Stimulated activated CD4-positive, alpha-beta T cell treated with anti-CD3 and anti-CD28 coated beads, Interleukin-1b, Interleukin-23, amount 100 ng/mL, for 1 hour (primary cell): ENCODE measurements at places on chromosomes 16 and 17.

GRCh38 chr17:66543526-66543925, 241.1 kb downstream of the PRKCA start:
- DNase-seq: no peak

DNA sequence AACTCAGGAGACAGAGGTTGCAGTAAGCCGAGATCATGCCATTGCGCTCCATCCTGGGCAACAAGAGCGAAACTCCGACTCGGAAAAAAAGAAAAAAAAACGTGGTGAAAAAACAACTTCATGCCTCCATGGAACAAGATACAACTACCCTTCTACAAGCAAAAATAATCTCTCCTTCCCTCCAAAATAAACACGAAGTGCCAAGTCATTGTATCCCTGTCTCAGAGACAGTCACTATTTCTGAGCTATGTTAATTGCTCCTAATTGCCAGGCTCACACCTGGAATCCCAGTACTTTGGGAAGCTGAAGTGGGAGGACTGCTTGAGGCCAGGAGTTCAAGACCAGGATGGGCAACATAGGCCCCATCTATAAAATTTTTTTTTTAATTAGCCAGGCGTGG, 19.0 kb upstream of the SLC16A5 start:
- no peak for DNase-seq

DNA sequence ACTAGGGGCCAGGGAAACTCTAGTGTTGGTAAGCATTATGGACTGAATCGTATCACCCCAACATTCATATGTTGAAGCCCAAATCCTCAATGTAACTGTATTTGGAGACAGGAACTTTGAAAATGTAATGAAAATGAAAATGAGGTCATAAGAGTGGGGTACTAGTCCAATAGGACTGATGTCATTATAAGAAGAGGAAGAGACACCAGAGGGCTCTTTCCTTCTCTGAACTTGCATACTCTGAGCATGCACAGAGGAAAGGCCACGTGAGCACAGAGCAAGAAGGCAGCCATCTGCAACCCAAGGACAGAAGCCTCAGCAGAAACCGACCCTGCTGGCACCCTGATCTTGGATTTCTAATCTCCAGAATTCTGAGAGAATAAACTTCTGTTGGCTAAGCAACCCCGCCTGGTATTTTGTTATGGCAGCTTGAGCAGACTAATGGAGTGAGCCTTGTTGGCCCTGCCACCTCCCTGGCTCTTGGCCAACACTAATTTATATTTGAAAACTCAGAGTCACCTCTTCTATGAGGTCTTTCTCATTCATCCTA, 273.4 kb downstream of the NTN1 start:
- no peak for DNase-seq

GRCh38 chr17:63395075-63395805, 50.9 kb downstream of the CYB561 start:
- no peak for DNase-seq

GRCh38 chr17:33363475-33363874, 70.4 kb upstream of the ASIC2 start:
- no peak for DNase-seq

- DNase-seq: no peak
Observed at GRCh38 chr17:75535119-75535537, 9.6 kb downstream of the LLGL2 start.

- DNase-seq: no peak
Observed at GRCh38 chr16:67149276-67150046, 1.3 kb downstream of the B3GNT9 start.

- DNase-seq: no peak
Observed at GRCh38 chr16:51470492-51470891, 319.4 kb upstream of the SALL1 start.

DNA sequence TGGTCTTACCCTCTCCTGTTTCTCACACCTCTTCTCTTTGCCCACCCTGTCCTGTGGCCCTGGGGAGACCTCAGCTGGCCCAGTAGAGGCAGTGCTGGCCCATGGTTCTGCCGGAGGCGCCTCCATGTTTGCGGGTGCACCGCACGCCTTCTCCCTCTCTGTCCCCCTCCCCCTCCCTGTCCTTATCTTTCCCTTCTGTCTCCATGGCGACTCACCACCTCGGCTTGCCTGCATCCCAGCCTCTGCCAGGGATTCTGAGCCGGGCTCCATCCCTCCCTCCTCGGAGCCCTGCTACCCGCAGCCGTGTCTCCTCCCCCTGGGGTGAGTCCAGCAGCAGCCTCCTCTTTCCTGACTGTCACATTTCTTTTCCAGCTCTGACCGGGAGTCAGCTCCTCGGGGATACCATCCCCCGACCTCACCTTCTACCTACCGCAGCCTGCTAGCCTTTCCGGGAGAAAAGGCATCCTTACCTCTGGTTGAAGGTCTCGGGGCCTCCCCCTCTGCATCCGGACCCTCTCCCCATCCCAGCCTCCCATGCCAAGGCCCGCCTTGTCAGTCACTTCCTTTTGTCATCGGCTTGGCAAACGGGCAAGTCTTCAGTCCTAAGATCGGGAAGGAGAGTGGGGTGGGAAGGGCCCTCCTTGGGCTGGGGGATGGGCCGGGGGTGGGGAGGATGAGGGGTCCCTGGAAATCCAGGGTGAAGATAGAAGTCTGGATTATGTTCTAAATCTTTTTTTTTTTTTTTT, at the start of gene RNF112:
RNF112 (plus strand) TSS at position 358 of the 746 bp plus-strand sequence; CDS start at position 535, 177 bp downstream.
- no peak for DNase-seq

GRCh38 chr16:85724936-85725335, 26.0 kb downstream of the C16orf74 start:
- DNase-seq: no peak

DNA sequence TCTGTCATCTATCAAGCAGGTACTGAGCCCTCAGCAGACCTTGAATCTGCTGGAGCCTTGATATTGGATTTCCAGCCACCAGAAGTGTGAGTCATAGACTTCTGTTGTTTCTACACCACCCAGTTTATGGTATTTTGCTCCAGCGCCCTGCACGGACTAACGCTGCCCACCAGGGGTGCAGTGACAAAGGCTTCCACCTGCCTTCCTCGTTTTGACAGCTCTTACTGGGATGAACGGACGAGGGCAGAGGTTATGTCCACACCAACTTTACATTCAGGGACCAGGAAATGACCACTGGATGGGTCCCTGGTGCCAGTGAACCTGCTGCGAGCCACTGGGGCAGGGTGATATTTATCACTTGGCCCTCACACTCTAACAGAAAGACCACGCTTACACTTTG, 66.6 kb upstream of the CBX4 start:
- DNase-seq: no peak

GRCh38 chr17:56913353-56913866, 439 bp downstream of the TRIM25 start:
- DNase-seq: no peak

DNA sequence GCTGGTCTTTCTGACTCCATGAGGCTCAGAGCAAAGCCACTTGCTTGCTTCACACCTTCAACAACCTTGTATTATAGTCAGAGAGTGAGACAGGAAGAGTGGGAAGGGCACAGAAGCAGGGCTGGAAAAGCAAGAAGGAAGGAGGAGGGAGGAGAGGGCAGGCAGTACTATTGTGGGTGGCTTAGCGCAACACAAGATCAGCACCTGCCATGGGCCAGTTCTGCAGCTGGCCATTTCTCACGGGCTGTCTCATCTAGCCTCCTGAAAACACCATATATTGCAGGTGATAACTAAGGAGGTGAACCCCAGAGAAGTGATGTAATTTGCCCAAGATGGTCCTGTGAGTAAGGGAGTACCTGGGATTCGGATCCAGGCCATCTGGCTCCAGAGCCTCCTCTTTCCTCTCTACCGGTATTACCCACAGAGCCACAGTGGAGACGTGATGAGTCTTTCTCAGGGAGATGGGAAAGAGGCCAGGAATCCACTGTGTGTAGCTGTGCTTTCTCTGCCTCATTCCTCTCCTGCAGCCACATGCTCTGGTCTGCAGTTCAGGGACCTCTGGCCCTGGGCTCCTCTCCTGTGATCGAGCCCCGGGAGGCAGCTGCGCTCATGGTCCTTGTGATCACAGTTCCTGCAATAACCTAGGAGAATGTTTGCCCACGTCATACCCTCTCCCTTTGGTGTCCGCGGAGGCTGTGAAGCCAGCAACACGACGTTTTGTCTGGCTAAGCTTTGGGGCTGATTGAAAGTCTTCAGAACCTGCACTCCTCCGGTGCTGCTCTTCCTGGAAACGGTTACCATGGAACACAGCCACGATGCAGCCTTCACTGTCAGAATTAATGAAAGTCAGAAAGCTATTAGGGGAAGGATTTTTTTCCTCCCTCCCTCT, 178.1 kb upstream of the CCL2 start:
- DNase-seq: no peak

DNA sequence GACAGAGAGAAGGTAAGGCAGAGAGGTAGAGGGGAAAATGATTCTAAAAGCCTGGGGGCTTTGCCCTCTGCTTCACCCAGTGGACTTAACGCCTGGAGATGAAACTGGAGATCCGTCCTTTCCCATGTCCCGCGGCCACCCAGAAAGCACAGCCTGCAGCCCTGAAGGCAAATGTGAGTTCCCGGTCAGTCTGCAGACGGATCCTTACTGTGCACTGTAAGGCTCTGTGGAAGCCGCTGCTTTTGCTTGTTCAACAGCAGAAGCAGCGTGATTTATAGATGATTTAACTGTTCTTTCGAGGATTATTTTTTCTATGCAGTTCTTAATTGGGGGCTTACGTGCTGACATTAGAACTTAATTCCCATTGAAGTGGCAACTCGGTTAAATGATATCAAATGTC, 290.4 kb downstream of the FOXL1 start:
- no peak for DNase-seq

DNA sequence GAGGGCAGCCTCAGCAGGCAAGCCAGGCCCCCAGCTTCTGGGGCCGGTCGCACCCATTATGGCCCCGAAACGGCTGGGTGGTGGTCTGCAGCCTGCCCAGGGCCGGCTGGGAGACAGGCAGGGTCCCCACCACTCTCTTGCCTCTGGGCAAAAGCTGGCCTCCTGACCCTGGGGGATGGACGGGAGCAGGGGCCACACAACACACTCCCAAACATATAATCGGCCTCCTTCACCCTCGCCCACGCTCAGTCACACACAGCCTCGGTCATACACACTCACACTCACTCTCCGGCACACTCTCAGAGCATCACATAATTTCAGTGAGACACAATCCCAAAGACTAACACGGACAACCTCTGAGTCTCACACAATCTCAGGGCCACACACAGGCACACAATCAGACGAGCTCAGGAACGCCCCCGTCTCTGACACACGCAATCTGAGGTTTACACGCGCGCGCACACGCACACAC, 589 bp downstream of the PEMT start:
- peak; percentile 5 for DNase-seq

DNA sequence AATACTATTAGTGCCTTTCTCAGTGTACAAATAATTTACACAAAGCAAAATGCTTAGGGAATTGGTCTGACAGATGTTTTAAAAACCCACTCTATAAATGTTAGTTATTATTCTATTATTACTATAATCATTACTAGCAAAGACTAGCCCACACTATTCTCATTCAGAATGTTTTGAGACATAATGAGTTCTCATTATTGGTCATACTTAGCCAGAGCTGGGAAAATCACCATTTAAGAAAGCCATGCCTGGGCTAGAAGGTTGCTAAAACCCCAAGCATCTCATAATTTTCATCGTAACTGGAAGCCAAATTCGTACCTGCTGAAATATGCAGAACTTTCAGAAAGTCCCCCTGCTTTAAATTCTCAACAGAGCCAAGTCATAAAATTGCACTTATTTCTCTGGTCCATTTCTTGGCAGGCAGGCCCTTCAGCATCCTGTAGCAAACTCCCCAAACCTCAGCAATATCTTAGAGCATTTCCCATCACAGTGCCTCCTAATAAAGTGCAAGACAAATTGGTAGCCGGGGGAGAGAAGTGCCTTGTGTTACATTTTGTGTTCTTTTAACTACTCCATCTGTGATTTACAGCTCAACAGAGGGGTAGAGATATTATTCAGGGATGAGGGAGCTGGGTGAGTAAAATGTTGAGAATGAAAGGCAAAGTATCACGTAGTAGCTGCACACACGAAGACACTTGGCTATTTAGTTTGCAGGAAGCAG, 79.8 kb upstream of the ADAMTS18 start:
- DNase-seq: no peak

GRCh38 chr16:47925811-47926460, 229.9 kb downstream of the ABCC12 start:
- DNase-seq: no peak

GRCh38 chr17:22202702-22203101, 510.4 kb downstream of the KCNJ18 start:
- DNase-seq: no peak

GRCh38 chr16:72744076-72744793, 303.7 kb downstream of the ZFHX3 start:
- no peak for DNase-seq

DNA sequence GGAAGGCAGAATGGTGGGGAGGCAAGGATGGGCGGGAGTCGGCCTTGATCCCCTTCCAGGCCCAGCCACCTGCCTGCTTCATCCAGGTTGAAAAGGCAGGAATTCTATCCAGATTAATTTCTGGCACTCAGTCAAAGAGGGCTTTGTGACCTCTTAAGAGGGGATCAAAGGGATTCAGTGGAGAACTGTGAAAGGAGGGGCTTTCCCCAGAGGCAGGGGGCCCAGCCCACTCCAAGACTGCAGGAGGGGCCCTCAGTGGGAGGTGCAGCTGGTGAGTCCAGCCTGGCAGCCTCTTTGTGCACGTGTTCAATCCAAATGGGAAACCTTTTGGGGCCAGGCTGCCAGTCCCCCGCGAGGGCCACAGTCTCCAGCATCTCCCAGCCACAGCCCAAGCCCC, 148.5 kb upstream of the PLCG2 start:
- no peak for DNase-seq

DNA sequence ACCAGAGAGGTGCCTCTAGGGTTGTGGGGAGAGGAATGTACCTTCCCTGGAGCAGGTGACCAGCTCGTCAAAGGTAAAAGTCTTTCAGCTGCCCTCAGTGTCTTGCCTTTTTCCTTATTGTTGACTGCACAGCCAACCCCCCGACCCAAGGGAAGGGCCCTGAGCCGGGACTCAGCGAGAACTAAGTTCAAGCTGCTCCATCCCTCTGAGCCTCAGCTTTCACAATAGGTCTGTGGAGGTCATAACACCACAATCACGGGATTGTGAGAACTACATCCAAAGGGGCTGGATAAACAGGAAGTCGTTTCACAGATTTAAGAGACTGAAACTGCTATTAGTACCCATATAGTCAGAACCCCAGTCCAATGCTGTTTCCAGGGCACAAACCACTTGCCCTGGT, 2.6 kb upstream of the KRT36 start:
- no peak for DNase-seq

DNA sequence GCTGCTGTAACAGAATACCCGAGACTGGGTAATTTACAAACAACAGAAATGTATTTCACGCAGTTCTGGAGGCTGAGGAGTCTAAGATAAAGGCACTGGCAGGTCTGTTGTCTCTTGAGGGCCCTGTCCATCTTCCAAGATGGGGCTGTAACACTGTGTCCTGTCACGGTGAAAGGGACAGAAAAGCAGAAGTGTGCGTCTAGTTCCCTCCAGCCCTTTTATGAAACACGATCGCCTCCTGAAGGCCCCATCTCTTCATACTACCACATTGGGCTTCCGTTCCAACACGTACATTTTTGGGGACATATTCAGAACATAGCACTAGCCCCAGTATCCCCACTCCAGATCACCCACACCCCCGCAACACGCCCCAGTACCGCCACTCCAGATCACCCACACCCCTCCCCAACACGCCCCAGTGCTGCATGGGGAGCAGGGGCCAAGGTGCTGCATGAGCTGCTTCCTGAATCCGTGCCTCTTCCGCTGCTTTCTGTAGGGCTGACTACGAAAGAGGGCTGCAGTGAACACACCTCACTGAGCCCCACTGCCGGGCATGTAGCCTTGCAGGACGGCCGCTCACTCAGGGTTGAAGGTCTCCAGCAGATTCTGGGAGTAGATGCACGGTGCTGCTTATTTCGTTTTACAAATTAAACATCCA, 91.9 kb downstream of the RPTOR start:
- no peak for DNase-seq

GRCh38 chr17:67353929-67354574, 12.3 kb downstream of the PSMD12 start:
- no peak for DNase-seq
